Stimulated activated CD4-positive, alpha-beta T cell treated with anti-CD3 and anti-CD28 coated beads, Interleukin-2, amount 100 ng/mL, for 24 hours (primary cell): ENCODE measurements at places on chromosomes 3 and 15.

DNA sequence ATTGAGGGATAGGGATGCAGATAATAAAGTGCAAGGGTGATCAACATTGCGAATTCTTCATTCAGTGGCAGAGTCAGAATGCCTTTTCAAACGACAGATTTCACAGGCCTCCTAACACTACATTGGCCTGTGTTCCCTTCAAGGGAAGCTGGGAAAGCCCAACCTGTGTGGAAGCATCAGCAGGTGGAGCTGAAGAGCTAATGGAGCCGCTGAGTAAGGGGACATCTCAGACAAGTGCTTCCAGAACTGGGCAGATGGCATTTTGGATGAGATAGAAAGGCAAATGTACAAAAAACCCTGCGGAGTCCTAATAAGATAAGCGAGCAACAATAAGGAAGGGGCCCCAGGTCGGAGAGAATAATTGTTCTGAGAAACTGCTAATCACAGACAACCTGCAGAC, 8.5 kb upstream of the SLC24A5 start:
- no peak for DNase-seq

DNA sequence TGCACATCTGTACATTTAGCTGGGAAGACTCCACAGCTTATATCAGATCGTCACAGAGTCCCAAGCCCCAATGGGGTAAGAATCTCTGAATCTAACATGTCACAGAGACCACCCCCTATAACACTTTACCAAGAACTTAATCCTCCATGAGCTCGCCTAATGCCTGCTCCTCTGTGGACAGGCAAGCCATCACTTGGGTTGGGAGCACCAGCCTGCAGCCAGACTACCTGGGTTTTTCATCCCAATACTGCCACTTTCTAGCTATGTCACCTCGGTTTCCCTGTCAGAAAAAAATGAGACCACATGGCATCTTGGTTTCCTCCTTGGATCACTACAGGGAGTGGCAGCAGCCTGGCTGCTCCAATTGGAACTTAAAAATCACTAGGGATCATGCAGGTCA, 277.9 kb upstream of the TLE3 start:
- DNase-seq = no peak

- peak; percentile 74 for DNase-seq
Measured at GRCh38 chr15:31263751-31264558, 62.7 kb upstream of the KLF13 start.

DNA sequence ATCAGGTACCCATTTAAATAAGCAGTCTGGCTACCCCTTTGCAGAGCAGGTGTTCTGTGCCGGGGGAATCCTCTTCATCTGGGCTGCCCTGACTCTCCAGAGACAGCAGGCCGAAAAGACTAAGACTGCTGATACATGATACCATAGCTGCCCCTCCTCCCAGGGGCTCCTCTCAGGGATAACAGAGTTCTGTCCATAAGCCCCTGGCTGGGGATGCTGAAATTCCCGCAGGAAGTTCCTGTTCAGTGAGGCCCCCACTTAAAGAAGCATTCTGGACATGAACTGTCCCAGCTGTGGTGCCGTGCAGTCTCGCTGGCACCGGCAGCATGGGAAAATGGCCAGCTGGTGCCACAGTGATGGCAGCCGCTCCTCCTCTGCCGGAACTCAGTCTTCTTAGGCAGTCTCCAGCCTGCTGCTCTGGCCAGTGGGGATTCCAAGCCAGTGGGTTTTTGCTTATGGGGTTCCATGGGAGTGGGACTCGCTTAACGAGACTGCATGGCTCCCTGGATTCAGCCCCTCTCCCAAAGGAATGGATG, 1026.2 kb downstream of the NAALADL2 start:
- no peak for DNase-seq

- DNase-seq = peak; percentile 51
Measured at GRCh38 chr3:54427941-54428871, 305.9 kb downstream of the CACNA2D3 start.

DNA sequence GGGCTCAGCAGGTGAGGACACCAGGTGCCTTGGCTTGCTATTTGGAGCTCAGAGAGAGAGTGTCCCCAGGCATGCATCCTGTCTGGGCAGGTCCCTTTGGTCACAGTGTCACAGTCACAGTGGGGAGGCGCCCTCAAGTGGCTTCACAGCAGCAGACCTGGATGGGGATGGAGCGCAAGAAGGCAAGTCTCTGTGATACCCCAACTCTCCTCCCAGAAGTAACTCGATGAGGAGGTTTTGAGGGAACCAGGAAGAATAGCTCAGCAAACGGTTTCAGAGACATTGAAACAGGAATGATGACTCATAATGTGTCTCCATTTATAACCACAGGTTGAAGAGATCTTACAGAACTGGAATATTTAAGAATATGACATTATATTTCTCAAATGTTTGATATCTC, 66.5 kb upstream of the SH3GL3 start:
- DNase-seq = peak; percentile 45

DNA sequence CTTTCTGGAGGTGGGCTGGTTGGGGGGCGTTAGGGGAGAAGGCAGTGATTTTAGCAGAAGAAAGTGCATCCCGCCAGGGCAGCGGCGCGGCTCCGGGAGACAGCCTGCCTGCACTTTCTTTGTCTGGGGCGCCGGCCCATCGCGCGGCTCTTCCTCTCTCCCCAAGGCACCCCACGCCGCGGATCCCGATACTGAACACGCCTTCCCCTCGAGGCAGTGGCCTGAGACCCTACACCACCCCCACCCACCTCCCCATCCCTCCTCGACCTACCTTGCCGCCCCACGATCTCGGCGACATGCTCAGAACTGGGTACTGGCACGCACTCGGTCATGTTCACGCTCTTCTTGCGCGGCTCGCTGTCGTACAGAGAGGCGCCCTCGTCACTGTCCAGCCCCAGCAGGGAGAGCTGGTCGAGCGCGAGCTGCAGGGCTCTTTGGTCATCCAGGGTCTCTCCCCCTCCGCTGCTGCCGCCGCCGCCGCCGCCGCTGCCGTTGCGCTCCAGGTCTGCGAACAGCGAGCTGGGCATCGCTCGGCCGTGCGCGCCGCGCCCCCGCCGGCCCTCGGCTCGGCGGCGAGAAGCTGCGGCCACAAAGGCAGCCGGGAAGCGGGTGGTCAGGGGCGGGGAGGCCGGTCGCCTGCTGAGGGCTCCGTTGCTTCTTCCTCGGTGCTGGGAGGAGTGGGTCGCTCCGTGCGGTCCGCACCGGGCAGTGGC, 483 bp downstream of the MEX3B start:
- peak; percentile 31 for DNase-seq

DNA sequence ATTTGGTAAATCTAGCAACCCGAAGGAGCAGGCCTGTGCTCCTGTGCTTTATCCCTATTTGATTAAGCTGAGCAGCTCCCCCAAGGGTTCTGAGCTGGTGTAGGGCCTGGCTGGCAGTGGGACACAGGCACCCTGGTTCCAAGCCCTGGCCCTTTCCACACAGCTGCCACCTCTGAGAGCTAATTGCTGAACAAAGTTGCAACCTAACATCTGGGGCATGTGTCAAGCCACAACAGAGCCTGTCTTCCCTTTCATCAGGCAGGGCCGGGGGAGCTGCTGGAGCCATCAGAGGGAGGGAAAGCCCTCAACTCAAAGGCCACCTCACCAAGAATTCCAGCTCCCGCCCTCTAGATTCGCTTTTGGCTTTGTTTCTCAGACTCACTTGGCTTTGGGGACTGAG, 17.1 kb upstream of the MRPS22 start:
- DNase-seq = no peak

- DNase-seq = no peak
Measured at GRCh38 chr3:116176974-116177555, 268.2 kb downstream of the LSAMP start.

DNA sequence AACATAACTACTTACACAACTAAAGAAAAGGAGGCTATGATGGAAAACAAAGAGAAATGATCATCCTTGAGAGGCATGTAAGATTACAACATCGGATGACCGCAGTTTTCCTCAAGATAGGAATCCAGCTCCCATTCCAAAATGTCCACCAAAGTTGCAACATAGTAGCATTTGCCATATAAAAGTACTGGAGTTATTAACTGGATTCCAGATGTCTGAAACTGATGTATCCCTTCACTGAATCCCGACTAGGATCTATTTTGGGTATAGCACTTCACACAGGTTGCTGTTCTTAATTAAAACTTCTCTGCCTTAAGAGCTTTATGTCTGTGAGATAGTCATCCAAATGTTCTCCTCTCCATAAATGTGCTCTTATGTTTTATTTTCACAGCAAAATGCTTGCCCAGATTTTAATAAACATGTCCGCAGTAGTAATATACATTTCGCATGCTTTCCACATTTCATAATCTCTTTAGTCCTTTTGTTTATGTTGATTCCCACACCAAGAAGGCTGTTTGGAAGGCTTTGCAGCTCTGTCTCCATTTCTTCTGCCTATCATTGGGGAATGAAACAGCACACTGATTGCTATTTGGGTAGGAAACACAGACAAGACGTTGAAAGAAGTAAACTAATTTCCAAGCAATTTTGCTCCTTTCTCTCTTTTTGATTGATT, 716.5 kb upstream of the CFAP20DC start:
- no peak for DNase-seq

- DNase-seq = no peak
Measured at GRCh38 chr3:4336850-4337546, 33.8 kb downstream of the SETMAR start.

GRCh38 chr3:41794748-41795589, 166.9 kb downstream of the ULK4 start:
- no peak for DNase-seq

DNA sequence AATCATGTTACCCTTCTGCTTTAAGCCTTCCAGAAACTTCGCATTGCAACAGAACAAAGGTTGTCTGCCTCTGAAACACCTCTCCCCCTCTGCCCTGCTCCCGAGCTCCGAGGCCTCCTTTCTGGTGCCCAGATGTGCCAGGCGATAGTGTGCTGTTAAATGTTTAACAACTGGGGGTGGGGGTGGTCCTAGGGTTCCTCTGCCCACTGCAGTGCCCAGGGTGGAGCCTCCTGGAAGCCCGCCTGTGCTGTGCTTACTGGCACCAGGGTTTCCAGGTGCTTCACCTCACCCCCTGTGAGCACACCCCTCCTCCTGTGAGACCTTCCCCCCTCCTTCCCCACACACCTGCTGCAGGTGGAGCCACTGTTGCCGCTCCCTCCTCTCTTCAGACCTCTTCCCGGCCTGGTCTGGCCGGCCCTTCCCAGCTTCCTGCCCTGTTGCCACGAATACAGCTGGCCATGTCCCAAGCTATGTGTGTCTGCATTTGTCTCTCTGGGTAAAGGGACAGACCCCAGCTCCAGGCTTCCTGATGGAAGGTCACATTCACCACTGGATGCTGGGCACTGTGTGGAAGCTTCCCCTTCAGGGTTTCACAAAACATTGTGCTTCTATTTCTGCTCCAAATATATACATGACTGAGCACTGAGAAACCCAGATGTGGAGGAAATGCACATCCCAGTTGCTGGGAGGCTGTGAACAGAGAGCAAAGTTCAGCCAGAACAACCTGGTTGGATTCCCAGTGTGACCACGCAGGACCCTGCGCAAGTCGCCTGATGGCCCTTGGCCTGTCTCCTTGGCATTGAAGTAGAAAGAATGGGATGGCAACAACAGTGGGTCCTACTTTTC, 37.2 kb downstream of the MGLL start:
- no peak for DNase-seq

GRCh38 chr3:151008699-151009098, 36.2 kb upstream of the CLRN1 start:
- DNase-seq = no peak

GRCh38 chr3:18892047-18892446, 256.3 kb upstream of the KCNH8 start:
- DNase-seq = no peak

GRCh38 chr3:183698318-183698751, 738 bp downstream of the YEATS2 start:
- peak; percentile 42 for DNase-seq

DNA sequence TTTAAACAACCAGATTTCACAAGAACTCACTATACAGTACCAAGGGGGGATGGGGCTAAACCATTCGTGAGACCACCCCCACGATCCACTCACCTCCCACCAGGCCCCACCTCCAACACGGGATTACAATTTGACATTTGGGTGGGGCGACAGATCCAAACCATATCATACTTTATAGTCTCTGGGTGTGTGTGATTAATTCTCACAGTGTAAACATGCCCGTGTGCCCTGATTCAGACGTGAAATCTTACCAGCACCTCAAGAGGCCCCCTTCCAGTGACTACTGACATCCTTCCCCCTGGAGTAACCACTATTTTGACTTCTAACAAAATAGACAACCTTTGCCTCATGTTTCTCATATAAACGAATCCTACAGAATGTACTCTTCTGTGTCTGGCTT, 5.0 kb upstream of the PDIA5 start:
- DNase-seq = no peak

DNA sequence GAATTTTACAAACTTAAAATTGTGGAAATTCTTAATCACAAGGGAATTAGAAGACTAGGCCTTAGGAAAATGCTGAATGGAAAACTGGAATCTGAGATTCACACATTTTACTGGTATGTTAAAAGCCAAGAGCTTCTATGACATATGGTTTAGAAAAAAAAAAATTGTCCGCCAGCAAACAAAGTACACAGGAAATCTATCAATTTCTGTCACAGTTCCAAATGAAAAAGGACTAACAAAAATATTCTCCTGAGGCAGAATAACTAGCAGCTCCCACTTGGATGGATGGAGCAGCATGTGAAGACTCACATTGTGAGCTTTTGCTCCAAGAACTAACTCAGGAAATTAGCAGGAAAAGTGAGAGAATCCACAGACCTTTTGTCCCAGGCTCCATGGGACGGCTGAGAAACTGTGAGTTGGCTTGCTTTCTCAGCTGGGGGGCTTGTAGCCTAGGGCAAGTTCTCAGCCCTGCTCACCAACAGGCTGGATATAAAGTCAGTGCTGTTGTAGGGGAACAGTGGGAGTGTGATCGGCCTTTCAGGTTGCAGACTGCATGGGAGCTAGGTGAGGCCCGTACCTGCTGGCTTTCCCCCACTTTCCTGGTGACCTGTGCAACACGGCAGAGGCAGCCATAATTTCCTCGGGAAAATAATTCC, 731.1 kb upstream of the SGO1 start:
- no peak for DNase-seq

GRCh38 chr3:194082743-194083636, 53.0 kb upstream of the HES1 start:
- no peak for DNase-seq

- DNase-seq = peak; percentile 88
Measured at GRCh38 chr15:45458746-45459403, 63.7 kb downstream of the SLC30A4 start.

- DNase-seq = no peak
Measured at GRCh38 chr3:184563941-184564684, 2.5 kb downstream of the EPHB3 start.

- no peak for DNase-seq
Measured at GRCh38 chr3:134601539-134602439, 49.0 kb downstream of the KY start.

GRCh38 chr3:106957029-106957428, 420.2 kb upstream of the CCDC54 start:
- DNase-seq = no peak

DNA sequence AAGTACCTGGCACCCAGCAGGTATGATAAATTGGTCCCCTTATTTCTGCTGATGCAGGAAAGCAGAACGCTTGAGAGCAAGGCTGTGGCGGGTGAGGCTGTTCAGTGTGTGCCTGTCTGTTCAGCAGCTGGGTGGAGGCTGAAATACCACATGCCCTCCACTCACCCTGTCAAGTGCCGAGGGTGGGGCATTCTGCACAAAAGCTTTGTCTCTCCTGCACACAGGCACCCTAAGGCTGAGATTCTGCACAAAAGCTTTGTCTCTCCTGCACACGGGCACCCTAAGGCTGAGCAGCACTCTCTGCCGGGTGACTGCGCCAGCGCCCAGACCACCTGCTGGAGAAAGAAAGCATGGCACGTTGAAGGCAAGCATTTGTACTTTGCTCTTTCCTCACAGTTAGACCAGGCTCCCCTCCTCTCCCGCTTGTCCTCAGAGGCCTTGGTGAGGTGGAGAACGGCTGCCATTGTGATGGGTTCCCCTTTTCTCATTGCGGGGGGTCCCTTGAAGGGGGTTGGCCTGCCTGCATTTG, 97.5 kb downstream of the BDH1 start:
- DNase-seq = peak; percentile 61
